Natural killer cell (primary cell): ENCODE measurements at places on chromosomes 1 and 21. TPM values are rescaled to one million over a fixed set of nuclear protein-coding genes. Genes with fewer than 3 reads are reported as not detected.

The ABCB10 gene
- 22.0 TPM for total RNA-seq

The TFF2 gene
- total RNA-seq: not detected

The ZNF648 gene
- total RNA-seq: not detected

The CD2 gene
- 60.8 TPM for total RNA-seq

The OPTC gene
- total RNA-seq: not detected

The TDRD10 gene
- total RNA-seq: not detected

The PDC gene
- not detected for total RNA-seq

The CR1L gene
- total RNA-seq: not detected

The IL19 gene
- total RNA-seq: not detected

The PTGER3 gene
- 0.72 TPM for total RNA-seq

The C1orf116 gene
- total RNA-seq: 0.30 TPM

The PAPPA2 gene
- not detected for total RNA-seq

The SHISA4 gene
- not detected for total RNA-seq

The PIGR gene
- total RNA-seq: 0.38 TPM

The TSNAX gene
- total RNA-seq: 35.6 TPM

The PGLYRP3 gene
- total RNA-seq: not detected

The SEMA4A gene
- 7.0 TPM for total RNA-seq

The OR2L13 gene
- not detected for total RNA-seq

The DYNLT4 gene
- total RNA-seq: 1.2 TPM
